Activated CD8-positive, alpha-beta memory T cell treated with anti-CD3 and anti-CD28 coated beads, Interleukin-2, amount 50 U/mL, for 4 hours (primary cell): ENCODE measurements at places on chromosomes 1 and 21.
A peak's percentile ranks its signal among the peaks of the same experiment; 100 is the strongest.

DNA sequence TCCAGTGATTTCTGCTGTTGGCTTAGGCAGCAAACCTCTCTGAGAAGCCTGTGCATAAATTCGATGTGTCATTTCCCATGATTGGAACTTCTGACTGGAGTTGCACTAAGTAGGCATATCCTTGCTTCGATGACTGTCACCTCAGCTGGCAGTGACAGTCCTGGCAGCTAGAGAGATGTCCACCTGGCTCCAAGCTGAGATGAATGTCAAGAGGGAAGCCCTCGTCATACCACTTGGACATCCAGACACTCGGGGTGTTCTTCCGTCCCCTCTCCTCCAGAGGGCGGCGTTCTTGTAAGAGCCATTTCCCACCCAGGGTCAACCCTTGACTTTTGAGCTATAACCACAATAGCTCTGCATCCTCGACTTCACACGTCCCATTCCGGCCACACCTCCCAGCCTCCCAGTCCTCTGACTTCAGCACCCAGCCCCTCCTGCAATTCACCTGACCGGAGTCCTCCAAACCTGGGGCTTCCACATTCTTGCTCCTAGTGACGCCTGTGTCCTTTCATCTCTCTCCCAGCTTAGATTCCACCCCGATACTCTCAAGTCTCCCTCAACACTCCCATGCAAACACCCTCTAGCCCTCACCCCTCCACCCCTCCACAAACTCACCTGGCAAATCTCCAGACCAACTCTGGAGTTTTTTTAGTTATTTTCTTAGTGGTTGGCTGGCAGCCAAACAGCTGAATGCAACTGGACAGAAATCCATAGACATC is 17.3 kb downstream of the CA6 start:
- DNase-seq, result peak; percentile 43

GRCh38 chr1:115924770-115925169 is 51.5 kb upstream of the SLC22A15 start:
- DNase-seq, result no peak

DNA sequence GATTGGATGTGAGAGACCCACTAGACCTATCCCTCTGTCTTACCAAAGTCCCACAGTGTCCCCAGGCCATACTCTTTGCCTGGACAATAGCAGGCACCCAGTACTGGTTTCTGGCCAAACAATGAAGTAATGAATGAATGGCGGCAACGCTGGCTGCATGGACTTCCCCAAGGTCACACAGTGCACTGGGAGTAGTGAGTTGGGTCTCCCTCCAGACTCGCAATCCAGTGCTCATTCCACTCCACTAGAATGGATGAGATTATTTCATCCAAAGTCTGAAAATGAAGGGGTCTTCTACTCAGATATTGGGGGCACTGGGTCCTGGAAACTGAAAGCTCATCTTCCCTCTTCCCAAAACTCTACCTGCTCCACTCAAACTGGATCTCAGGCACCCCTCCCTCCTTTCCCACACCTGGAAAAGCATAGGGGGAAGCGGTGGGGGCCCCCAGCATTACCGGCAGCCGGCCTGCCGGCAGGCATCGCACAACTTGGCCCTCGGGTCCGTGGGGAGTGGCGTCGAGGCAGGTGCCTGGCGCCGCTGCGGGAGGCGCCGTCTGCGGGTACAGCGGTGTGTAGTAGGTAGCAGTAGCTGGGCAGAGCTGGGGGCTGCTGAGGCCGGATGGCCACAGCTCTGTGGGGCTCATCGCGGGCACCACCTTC is 816 bp downstream of the E2F2 start:
- DNase-seq, result no peak

- no peak for DNase-seq
Observed at GRCh38 chr1:53733447-53733931, 5.5 kb downstream of the GLIS1 start.

GRCh38 chr1:72060466-72061245 is 221.7 kb downstream of the NEGR1 start:
- no peak for DNase-seq
